Stimulated activated CD8-positive, alpha-beta memory T cell treated with anti-CD3 and anti-CD28 coated beads, Interleukin-4, amount 100 ng/mL, for 1 hour (primary cell): ENCODE measurements at places on chromosomes 16 and 17.

DNA sequence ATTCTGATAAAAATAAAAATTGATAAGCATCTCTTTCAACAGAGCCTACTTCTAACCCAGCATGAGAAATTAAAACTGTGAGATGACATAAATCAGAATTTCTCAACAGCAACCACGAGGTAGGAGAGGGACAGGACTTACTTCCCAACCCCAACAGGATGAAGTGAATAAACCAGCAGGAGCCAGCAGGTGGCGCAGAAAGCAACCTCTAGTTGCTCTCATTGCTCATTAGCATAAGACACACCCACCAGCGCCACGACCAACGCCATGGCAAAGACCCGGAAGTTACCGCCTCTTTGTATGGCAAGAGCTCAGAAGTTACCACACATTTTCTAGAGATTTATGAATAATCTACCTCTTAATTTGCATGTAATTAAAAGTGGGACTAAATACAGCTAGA is 189.4 kb upstream of the CDH8 start:
- no peak for DNase-seq

DNA sequence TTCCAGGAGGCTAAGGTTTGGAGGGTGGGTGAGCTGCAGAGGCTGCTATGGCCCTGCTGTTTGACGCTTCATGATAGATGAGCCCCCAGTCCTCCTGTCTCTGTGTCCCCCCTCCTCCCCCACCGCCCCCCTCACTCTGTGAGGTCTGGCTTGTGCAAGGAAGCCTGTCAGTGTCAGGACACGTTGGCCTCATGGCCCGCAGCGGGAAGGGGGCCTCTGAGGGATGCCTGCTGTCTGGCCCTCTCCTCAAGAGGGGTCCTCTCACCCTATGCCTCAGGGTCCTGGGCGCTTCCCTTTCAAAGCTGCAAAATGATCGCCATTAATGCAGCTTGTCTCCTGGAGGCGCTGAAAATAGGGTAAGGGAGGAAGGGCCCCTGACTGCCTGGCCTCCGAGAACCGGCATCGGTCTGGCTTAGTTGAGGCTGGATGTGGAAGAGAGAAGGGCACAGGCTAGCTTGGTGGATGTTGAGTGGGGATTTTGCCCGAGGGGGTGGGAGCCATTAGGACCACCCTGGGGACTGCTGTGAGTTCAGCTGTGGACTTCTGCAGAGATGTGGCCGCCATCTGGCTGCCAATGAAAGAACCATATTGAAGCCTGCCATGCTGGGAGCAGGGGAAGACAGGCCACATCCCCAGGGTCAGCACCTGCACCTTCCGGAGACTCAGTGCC is 14.8 kb upstream of the GOSR2 start:
- DNase-seq, result no peak

GRCh38 chr17:50198026-50198669 is 3.3 kb downstream of the COL1A1 start:
- DNase-seq, result no peak

DNA sequence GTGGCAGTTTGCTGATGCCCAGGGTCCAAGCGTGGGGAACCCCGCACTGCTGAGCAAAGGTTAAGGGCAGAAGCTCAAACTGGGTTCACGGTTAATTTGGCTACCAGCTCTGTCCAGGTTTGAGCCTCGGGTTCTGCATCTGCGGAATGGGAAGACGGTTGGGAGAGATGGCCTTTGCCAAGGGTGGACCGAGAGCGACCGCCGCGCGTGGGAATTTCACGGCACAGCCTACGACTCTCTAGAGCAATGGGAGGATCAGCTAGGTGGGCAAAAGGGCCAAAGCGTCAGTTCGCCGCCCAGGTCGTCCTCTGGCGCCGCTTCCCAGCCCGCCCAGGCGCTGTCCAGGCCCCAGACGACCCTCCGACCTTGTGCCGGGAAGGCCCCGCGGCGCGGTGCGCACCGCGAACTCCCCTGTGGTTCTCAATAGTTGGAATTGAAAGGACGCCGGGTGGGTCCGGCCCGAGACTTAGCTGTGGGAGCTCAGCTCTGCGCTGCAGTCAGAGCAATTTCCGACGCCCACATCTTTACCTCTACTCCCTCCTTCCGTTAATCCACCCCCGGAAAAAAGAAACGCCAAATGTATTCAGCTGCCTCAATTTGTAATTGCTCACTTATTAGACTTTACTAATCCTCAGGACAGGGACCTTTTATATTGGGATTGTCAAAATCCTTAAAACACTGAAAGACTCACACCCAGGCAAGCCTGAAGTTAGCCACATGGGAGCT is 2.5 kb upstream of the HS3ST3B1 start:
- DNase-seq, result no peak

DNA sequence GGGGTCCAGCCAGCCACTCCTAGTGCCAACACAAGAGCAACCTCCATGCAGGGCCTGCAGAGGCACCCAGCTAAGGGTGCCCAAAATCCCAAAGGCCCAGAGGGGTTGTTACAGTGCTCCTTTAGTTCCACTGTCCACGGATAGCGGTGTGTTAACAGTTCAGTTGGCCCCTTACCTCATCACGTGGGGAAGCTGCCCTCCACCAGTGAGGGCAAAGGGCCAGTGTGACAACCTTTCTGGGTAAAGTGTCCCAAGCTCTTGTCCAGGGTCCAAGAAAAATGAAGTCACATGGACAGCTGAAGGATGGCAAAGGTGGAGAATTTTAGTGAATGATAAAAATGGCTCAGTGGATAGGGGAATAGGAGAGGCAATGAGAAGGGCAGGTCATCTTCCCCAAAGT is 8.7 kb upstream of the MKS1 start:
- no peak for DNase-seq

DNA sequence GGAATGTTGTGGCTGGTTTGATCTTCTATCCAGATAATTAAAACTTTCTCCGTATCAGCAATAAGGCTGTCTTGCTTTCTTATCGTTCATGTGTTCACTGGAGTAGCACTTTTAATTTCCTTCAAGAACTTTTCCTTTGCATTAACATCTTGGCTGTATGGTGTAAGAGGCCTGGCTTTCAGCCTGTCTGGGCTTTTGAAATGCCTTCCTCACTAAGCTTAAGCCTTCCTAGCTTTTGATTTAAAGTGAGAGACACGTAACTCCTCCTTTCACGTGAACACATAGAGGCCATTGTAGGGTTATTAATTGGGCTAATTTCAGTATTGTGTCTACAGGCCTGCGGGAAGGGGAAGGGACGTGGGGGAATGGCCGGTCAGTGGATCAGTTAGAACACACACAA is 42.9 kb downstream of the MSI2 start:
- DNase-seq, result no peak

GRCh38 chr17:80592243-80592642 is 47.6 kb downstream of the RPTOR start:
- DNase-seq, result no peak

DNA sequence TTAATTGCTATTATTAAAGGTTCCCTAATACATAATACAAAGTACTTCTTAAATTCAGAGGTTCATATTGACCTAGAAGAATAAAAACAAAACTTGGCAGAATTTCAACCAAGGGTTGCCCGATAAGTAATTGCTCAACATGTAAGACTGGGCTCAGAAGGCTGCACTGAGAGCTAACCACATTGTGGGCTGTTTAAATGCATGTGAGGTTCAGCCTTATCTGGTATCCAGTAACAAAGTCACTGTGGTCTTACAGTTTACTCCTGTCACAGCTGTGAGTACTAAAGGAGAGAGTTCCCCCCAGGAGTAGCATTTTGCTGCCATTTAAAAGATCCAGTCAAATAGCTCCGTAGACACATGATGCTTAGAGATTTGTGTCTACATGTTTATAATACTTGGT is 1.6 kb upstream of the DHRS11 start:
- no peak for DNase-seq

GRCh38 chr16:3171855-3172593 is 16.0 kb upstream of the OR1F1 start:
- no peak for DNase-seq

- DNase-seq, result no peak
These were observed 214.0 kb downstream of the CDH11 start for GRCh38 chr16:64907844-64908243.

- no peak for DNase-seq
These were observed 573.4 kb downstream of the CDH13 start for GRCh38 chr16:83200005-83200779.

- no peak for DNase-seq
These were observed 12.9 kb upstream of the ODF4 start for GRCh38 chr17:8326511-8327302.

GRCh38 chr16:13014476-13014875 is 113.1 kb downstream of the SHISA9 start:
- DNase-seq, result no peak

GRCh38 chr16:68455631-68456030 is 7.3 kb upstream of the SMPD3 start:
- DNase-seq, result no peak

GRCh38 chr17:6244796-6245195 is 174.6 kb downstream of the WSCD1 start:
- no peak for DNase-seq

GRCh38 chr16:24253192-24253591 is 2.9 kb upstream of the CACNG3 start:
- DNase-seq, result no peak

DNA sequence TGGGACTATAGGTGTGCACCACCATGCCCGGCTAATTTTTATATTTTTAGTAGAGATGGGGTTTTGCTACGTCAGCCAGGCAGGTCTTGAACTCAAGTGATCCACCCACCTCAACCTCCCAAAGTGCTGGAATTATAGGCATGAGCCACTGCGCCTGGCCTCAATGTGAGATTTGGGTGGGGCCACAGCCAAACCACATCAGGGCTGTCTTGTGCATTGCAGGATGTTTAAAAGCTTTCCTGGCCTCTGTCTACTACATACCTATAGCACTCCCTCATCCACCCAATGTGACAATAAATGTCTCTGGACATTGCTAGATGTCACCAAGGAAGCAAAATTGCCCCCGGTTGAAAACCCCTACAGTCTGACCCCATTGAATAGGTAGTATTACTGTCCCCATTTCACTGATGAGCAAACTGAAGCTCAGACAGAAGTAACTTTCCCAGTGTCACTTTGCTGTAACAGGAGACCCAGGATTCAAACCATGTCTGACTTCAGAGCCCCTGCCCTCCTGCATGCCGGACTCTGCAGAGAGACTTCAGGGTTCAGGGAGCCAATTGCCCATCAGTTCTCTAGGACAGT is 3.6 kb upstream of the MAP3K14 start:
- no peak for DNase-seq
